Adrenal gland (tissue), 19 donors: ENCODE measurements at places on chromosomes 3 and 15. TPM values are rescaled to one million over a fixed set of nuclear protein-coding genes. Genes with fewer than 3 reads are reported as not detected.

Gene TNNC1
- 32.7 TPM for polyA plus RNA-seq

Gene AP3B2
- 18.2 TPM for polyA plus RNA-seq

Gene GPR171
- polyA plus RNA-seq: 2.0 TPM

GRCh38 chr3:130490241-130490640 lies 26.7 kb upstream of the COL6A6 start:
- no peak for DNase-seq

GRCh38 chr3:141939759-141940158 lies 63.3 kb downstream of the ATP1B3 start:
- no peak for DNase-seq

Gene ZDHHC23
- 0.74 TPM for polyA plus RNA-seq

DNA sequence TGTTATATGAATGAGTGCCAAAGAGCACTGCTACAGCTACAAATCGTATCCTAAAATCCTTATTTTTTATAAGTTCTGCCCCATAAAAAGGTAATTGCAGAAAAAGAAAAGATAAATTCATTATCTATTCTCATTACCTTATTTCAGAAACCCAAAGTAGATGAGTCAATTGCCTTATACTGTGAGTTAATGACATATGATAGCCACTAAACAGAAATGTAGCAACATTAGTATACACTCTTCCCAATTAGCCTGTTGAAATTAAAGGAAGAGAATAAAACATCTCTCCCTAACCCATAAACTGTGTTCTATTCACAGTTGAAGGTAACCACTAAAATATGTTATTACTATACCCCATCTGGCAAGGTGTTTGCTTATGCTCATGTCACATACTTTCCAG lies 11.0 kb downstream of the TBL1XR1 start:
- DNase-seq: no peak

DNA sequence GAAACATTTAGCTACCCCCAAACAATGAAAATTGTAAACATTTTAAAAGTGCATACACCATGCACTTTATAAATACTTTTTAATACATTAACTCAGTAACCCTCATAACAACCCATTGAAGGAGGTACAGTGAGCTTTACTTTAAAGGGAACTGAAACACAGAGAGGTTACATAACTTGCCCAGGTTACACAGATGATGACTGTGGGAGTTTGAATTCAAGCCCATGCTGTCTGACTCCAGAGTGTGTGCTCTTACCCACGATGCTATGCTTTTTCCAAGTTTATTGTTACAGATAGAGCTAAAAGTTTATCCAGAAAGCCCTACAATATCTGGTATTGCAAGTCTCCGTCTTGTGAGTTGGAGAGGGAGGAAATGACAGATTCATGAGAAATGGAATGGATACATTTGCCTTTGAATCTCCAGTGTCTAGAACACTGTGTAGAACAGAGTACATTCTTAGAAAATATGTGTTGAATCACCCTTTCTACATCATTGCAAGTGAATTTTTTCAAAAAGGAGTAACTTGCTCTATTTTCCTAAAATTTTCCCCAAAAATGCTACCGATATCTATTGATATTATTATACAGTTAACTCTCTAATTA lies 428.3 kb downstream of the NAALADL2 start:
- DNase-seq: no peak

Gene PLD1
- polyA plus RNA-seq: 79.8 TPM

Gene OIP5
- polyA plus RNA-seq: 0.57 TPM

DNA sequence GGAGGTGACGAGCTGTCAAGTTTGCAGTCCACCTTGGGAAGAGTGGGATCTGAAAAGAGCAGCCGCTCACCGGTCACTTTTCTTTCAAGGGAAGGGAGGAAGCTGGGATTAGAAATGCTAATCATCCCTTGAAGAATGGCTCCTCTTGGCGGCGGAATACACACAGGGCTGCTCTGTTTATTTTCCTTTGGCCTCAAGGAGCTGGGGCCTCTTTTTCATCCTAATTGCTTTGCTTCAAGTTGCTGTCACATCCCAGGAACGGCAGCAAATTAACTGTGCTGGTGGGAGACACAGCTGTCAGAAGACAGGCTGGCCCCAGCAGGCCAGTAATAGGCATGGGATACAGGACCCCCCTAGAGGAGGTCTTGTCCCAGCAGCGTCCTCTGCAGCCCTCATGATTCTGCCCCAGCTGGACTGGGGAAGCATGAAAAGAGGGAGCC lies 6.7 kb downstream of the KBTBD13 start:
- no peak for DNase-seq

Gene FAM3D
- polyA plus RNA-seq: 0.17 TPM

DNA sequence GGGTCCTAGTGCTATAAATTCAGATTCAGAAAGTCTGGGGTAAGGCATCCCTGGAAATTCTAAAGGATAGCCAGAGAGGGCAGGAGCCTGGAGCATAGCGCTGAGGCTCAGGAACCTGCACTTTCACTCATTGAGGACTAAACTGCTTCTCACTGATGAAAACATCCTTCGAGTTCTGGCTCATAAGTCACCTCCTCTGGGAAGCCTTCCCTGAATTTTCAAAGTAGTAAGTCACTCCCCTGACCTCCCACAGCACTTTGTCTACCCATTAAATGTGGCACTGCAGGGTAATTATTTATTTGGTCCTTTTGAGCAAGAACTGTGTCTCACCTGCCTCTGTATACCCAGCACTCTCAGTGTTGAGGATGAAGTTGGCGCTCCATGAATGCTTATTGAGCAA lies 30.9 kb downstream of the HRH1 start:
- no peak for DNase-seq

DNA sequence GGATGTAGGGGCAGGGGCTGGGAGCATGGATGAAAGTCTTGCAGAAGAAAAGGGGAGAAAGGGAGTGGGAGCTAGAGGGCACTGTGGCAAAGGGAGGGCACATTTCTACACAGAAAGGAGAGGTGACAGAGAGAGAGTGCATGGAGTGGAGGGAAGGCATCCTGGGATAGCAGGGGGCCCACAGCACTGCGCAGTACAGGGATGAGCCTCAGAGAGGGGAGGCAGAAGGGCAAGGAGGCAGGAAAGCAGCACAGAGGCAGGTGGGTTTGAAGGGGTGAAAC lies 5.4 kb downstream of the STOML1 start:
- DNase-seq: no peak

Gene MIX23
- 49.8 TPM for polyA plus RNA-seq

DNA sequence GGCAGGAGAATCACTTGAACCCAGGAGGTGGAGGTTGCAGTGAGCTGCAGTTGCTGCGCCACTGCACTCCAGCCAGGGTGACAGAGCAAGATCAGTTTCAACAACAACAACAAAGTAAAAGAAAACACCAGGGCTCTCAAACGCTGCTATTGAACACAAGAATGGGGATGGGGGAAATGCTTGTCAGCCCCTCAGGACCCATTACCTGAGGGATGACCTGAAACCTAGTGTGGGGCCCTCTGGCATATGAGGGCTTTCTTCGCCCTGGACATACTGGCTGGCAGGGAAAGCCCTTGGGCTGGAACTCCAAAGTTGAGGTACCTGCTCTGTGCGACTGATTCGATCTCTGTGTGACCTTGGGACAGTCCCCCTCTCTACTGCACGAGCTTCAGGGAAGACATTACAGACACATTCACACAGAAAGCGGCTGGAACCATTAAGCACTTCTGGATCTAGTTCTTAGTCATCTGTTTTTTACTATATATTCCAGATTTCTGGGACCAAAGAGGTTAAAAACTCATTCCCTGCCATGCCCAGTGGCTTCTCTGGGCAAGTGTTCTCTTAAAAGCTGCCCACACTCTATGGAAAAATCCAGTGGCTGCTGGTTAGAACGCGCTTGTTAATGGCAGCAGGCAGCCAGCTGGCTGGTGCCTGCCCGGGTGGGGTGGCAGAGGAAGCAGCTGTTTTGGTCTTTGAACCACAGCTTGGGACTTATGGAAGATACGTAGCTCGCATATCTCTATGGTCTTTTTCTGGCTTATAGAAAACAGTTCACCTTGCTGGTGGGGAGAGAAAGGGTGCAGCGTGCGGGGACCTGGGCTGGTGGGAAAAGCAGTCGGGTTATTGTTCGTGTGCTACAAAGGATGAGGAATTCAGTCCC lies 57.2 kb downstream of the ATP1B3 start:
- DNase-seq: no peak

DNA sequence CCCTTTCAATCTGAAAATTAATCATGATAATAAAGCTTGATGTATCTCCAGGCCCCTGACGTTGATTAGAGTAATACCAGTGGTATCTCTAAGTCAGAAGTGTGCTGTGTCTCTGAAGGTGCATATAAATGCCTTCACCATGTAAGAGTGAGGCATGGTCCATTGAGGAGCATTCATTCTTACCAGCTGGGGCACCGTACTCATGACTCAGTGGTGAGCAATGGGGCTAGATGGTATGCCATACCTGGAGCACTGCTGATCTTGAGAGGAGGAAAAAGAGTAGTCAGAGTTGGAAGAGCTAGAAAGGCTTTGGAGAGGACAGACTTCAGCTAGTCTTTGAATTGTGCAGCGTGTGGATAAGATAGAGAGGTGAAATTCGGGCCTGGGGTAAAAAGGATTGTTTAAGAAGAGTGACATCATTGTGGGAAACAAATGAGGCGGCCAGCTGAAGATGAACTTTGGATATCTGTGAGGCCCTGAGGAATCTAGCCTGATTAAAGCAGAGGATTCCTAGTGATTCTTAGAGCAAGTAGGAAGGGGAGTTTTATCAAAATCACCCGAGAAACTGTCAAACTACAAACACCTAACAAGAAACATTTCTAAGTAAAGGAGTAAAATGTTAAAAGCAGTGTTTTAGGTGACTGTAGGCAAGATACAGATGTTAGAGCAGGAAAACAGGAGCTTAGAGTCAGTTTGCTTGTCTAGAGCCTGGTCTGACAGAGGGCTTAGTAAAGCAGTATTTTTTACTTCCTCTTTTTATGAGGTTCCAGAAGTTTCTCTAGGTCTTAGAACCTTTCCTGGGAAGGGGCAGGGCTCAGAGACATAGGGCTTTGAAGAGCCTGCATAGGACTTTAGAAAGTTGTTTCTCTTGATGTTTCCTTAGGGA lies 13.6 kb downstream of the TMOD3 start:
- no peak for DNase-seq

- no peak for DNase-seq
Measured at GRCh38 chr3:63232764-63233396, 45.2 kb upstream of the SYNPR start.

Gene CFAP20DC
- 1.6 TPM for polyA plus RNA-seq

GRCh38 chr3:14583548-14584091 lies 43.5 kb upstream of the GRIP2 start:
- no peak for DNase-seq

- peak; percentile 54 for DNase-seq
Measured at GRCh38 chr15:80343554-80343992, 60.6 kb upstream of the ARNT2 start.

Gene EAF2
- 6.4 TPM for polyA plus RNA-seq

DNA sequence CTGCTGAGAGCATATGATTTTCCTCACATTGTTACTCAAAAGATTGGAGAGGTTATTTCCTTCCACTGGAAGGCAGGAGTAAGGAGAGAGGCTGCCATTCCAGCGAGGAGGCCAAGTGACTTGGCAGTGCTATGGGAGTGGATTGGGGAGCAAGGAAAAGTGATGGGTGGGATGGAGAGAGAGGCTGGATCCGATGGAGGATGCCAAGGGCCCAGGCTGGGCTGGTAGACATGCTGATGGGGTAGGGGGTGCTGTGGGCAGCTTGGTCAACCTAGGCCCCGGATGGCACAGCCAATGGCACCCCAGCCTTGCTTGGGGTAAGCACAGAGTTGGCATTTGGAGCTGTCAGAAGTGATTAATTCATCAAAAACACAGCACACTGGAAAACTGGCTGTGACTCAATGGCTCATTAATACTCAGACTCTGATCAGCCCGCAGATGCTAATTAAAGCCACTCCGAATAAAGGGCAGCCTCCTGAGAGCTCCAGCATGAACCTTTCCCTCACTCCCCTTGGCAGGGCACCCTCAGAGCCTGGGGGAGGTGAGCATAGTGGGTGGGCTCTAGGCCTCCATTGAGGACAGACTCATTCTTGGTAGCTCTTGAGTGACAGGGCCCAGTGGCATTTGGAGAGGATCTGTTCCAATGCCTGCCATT lies 22.1 kb upstream of the SLC6A1 start:
- no peak for DNase-seq

Gene NPAP1
- 0.04 TPM for polyA plus RNA-seq

- DNase-seq: no peak
Measured at GRCh38 chr3:9395570-9396300, 1.7 kb upstream of the SETD5 start.

- DNase-seq: peak; percentile 54
Measured at GRCh38 chr3:104257486-104257885, 1109.2 kb upstream of the ALCAM start.

GRCh38 chr3:63927422-63928280 lies 15.5 kb upstream of the SCAANT1 start:
- DNase-seq: no peak

DNA sequence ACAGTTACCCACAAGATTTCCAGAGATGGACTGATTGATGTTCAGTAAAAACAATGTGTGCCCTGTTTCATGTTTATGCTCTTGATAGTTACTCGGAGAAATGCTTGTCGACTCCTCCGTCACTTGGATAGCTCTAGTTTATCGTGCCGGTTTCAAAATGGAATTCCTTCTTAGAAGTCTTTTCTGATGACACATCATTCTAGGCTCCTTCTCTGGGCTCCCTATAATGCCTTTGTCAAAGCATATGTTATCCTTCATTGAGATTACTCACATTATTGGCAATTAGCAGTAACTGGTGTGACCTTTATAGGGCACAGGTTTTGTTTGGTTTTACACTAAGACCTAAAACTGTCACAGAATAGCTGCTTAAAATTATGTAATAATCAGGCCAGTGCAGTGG lies 201.8 kb downstream of the CNTN6 start:
- DNase-seq: no peak

DNA sequence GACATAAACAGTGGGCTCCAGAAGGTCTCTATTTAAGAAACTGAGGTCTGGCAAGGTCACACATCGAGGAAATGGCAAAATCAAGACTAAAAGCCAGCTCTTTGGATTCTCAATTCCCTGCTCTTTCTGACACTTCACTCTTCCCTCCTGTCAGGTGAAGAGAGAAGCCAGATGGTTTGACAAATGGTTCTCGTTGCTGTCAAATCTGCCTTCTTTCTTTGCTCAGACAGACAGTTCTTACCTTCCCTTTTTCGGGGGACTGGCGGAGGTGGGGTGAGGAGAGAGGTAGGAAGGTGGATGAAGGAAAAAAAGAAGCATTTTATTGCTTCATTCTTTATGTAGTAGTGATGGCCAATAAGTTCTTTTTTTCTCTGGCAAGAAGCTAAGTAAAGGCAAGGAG lies 133.4 kb downstream of the LPP start:
- DNase-seq: no peak

GRCh38 chr15:77048135-77048876 lies 22.6 kb downstream of the TSPAN3 start:
- no peak for DNase-seq

Gene SLC25A20
- polyA plus RNA-seq: 18.1 TPM

Gene STAC
- 3.3 TPM for polyA plus RNA-seq
